SK-MEL-5 (cell line): ENCODE measurements at places on chromosomes 3 and 15.

GRCh38 chr15:41828807-41829141, 882 bp downstream of the JMJD7 start:
- no peak for DNase-seq

DNA sequence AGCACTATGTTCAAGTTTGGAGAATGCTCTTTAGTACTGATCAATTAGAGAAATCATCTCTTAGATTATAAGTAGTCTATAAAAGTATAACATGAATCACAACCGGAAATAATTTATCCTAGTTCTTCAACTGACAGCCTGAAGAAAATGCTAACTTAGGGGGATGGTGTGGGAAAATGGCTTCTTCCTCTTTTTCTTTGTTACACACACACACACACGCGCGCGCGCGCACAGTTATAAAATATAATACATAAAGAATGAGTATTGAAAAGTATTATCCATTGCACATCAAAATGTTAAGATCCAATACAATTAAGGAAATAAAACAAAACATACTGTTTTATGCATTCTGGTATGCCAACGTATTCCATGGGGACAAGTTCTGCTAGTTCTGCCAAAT, 11.2 kb upstream of the GTF2A2 start:
- no peak for DNase-seq

DNA sequence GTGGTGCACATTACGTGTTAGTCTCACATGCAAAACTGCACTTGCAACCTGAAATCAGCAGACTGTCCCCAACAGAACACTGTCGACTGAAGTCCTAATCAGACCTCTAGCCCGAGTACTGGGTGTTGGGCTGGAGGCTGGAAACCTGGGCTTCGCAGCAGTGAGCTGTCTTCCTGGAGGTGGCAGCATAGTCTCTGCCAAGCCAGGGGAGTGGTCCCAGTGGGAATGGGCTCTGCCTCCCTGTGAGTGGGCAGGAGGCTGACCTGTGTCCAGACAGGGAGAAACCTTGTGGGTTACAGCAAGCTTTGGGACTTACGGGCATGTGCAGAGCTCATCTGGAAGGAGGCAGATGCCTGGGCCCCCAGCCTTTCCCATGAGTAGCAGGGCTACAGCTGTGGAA, 38.2 kb upstream of the MYZAP start:
- DNase-seq: no peak

- DNase-seq: no peak
These were observed 57.8 kb downstream of the BLM start for GRCh38 chr15:90774731-90775514.

- peak; percentile 52 for DNase-seq
These were observed 158.6 kb upstream of the NR2E3 start for GRCh38 chr15:71651750-71652186.

- DNase-seq: no peak
These were observed 397.2 kb downstream of the GAP43 start for GRCh38 chr3:116020495-116020894.

- no peak for DNase-seq
These were observed 40.7 kb downstream of the SERPINI1 start for GRCh38 chr3:167776066-167776685.

GRCh38 chr3:160808838-160809237, 52.8 kb downstream of the PPM1L start:
- no peak for DNase-seq

GRCh38 chr3:115632026-115632425, 8.7 kb downstream of the GAP43 start:
- DNase-seq: no peak

- no peak for DNase-seq
These were observed 303.1 kb downstream of the RPLP1 start for GRCh38 chr15:69755551-69756310.

DNA sequence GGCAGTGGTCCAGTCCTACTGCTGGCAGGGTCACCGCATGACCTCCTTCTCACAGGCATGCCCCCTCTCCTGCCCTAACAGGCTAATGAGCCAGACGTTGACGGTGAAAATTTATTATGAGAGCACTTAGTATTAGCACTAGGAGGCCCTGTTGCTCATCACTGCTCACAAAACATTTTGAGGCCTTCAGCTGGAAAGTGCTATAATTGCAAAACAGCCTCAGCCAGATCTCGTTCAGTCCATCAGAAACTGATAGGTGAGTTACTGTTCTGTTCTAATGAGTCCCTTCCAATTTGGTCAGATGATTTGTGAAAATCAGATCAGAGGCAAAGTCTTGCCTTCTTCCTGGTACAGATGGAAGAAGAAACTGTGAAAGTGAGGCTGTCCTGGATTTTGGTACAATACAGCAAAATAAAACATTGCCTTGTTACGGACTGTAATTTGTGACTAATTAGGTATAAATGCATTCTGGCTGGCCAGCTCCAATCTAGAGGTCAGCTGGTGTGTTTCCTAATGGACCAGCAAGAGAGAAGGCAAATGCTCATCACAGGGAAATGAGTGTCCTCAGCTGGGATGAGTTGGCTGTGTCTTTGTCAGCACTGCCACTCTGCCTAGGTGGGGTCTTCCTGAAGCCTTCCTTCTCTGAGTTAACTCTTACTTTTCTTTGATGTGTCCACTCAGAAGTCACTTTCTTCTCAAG, 316.8 kb downstream of the CHST2 start:
- DNase-seq: no peak

GRCh38 chr3:98483626-98484025, 13.9 kb upstream of the OR5K2 start:
- DNase-seq: no peak

- DNase-seq: no peak
These were observed 67.1 kb downstream of the ARMC8 start for GRCh38 chr3:138254216-138254615.

GRCh38 chr15:83919978-83920510, 266.1 kb downstream of the ADAMTSL3 start:
- no peak for DNase-seq

- no peak for DNase-seq
These were observed 248.6 kb downstream of the ATP8B4 start for GRCh38 chr15:49870472-49870871.

- no peak for DNase-seq
These were observed 23.1 kb downstream of the SRGAP3 start for GRCh38 chr3:9226326-9226725.

- peak; percentile 15 for DNase-seq
These were observed 5.3 kb downstream of the CP start for GRCh38 chr3:149216193-149216869.

GRCh38 chr15:74130155-74130848, at the start of gene ISLR2:
Gene ISLR2, plus strand, starts transcription at chr15:74130586. Its CDS starts 2,169 bp downstream, at chr15:74132755.
- DNase-seq: no peak

- peak; percentile 41 for DNase-seq
These were observed 24.3 kb upstream of the FLNB start for GRCh38 chr3:57983734-57984518.

- DNase-seq: no peak
These were observed 153.5 kb upstream of the LPP start for GRCh38 chr3:188000361-188000861.

DNA sequence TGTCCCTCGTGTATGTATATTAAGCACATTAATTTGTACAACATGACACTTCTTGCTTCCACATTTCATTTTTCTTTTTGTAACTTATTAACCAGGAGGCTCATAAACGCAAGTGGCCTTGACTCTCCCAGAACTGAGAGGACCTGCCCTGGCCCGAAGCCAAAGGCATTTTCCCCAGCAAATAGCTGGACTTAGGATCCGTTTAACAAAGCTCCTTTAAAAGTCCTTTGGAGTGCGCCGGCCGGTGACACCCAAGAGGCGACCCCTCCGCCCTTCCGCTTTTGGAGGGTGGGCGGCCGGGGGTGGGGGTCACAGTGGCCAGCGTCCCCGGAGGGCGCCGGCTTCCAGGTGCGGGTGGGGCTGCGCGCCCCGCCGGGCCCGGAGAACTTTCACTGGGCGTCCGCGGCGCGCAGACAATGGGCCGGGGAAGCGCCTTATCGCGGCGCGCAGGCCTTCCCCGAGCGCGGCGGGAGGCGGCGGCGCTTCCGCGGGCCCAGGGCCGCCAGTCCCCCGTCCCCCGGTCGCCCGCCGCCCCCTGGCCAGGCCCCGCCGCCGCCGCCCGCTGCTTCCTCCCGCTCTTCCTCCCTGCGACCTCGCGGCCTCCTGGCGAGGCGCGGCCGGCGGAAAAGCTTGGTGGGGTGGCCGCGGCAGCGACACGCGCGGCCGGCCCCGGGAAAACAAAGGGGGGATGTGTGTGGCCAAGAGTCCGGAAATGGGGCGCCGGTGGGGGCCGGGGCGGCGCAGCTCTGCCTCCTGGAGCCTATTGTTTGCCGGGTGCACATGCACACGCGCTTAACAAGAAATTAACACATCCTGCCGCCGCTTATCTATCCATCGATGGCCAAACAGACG, 613.4 kb downstream of the MCTP2 start:
- no peak for DNase-seq

GRCh38 chr3:186609247-186609868, 3.5 kb upstream of the AHSG start:
- peak; percentile 80 for DNase-seq

DNA sequence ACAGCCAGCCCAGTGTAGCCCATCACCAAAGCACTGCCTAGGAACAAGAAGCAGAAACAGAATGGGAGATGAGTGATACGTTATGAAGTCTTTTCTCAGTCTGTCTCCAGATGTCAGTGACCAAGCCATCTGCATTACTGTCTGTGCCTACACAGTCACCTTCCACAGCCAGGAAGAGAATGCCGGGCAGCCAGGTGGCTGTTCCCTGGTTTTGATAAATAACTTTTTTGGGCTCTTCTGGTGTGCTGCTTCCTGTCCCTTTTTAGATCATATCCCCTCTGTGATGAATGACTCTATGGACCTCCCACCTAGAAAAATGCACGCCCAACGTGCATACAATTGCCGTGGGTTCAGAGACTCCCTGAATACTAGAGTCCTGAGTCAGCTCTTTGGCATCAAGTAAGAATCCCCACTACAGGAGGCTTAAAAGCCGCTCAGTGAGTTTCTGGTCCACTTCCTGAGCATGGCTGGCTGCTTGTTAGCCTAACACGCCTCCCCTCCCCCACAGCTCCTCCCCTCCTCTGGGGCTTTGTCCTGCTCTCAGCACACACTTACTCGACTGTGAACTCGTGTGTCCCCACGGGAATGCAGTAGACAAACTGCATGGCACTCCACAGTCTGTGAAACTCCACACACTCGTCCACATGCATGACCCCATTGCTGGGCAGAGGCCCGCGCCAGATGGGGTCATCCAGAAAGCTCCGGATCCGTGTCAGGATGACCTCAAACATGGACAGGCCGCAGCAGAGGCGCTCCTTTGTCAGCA, 34.7 kb downstream of the NIPA2 start:
- DNase-seq: no peak

DNA sequence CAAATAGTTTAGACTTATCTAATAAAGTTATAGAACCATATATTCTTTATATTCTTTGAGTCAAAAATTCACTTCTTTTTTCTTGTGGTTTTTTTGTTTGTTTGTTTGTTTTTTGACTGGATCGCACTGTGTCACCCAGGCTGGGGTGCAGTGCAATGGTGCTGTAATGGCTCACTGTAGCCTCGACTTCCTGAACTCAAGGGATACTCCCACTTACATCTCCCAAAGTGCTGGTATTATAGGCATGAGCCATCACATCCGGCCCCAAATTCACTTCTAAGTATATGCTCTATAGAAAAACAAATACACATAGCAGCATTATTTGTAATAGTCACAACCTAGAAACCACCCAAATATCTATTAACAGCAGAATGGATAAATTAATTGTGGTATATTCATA, 13.7 kb upstream of the SLTM start:
- no peak for DNase-seq

DNA sequence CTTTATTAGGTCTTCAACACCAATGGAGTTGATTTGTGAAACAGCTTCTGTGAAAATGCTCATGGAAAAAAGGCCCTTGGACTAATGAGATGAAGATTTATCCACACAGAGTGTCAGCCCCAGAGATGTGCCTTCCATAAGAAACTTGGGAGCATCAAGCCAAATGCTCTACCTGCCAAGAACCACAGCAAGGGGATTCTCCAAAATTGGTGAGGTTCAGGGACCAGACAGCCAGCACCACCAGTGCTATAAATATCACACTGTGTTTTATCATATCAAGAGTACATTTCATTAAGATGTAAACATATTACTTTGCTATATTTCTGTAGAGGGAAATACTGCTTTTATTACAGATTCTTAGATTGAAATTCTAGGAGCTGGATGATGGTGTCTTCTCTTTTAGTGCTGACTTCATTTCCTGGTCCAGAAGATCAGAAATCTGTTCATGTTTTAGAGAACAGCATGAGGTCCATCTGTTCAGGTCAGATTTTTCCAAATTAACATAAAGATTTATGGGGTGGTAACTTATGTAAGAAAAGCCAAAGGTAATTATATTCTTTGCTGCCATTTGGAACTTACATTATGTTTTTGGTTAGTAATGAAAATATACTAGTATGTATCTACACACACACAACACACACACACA, 17.7 kb downstream of the SLC35G2 start:
- no peak for DNase-seq

DNA sequence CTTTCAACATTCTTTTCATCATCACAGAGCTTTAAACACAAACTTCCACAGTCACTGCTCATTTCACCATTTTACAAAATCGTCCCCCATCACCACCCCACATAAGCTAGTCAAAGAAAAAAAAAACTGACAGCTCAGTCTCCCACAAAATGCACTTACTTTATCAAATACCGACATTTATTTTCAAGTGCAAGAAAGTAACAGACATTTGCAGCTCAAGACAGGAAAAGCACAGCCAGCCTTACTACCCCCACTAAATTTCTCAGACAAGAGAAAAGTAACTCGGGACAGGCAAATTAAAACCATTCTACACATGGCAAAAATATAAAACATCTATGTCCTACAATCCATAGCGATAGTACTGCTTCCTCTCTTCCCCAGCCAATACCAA, 402.4 kb downstream of the SHQ1 start:
- no peak for DNase-seq

GRCh38 chr15:71230303-71230702, 115.0 kb downstream of the THSD4 start:
- DNase-seq: no peak

- no peak for DNase-seq
These were observed 47.0 kb upstream of the RBP1 start for GRCh38 chr3:139586420-139587017.

DNA sequence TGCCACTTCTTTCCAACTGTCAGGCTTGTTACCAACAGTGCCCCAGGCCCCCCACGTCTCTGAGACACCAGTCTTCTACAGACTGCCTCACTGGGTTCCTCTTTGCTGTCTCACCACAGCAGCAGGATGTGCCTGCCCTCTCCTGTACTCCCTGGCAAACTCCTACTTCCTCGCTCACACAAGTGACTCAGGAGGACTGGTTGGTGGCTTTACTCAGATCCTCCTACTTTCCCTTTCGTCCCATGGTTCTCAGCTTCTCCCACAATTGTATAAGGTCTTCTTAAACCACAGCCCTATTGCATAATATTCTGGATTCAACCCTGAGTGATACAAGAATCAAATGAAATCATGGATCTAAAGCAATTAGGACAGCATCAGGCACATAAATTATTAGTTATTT, 246.6 kb upstream of the PROK2 start:
- no peak for DNase-seq

DNA sequence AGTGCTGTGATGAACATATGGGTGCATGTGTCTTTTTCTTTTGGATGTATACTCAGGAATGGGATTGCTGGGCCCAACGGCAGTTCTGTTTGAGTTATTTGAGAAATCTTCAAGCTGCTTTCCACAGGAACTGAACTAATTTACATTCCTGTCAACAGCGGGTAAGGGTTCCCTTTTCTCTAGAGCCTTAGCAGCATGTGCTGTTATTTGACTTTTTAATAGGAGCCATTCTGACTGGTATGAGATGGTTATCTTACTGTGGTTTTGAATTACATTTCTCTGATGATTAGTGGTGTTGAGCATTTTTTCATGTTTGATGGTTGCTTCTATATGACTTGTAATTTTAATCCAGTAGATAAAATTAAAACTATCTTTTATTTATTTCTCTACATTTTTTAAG, 1168.6 kb upstream of the ALCAM start:
- no peak for DNase-seq
